ENCODE measurements at places on chromosomes 6 and 20.

DNA sequence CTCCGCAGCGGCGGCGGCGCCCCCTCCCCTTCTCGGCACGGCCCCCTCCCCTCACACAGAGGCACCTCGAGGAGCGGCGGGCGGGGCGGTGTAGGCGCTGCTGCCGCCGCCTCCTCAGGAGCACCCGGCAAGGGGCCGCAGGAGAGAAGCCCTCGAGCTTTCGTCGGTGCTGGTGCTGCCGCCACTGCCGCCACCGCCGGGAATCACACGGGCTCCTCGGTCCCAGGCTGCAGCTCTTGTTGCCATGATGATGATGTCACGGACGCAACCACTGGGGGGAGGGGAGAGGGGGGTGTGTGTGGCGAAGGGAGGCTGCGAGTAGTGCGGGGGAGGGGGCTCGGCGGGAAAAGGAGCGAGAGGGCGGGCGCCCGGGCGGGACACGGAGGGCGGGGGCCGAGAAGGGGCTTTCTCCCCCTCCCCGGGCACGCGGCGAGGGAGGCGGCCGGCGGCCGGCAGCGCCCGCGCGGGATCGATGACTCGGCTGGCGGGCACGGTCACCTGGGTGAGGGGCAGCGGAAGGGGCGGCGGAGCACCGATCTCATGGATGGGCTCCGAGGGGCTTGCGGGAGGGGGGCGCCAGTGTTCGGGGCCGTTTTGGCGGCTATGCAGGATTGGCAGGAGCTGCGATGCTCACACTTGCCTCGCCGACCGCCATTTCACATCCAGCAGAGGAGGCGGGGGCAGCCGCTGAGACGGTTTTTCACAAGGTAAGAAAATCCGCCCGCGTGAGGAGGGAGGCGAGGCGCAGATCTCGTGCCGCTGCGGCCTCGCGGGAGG is at the start of gene REV3L:
Gene REV3L (minus strand): TSS at position 260 of the 777 bp plus-strand sequence. CDS start 330 bp downstream, outside the sequence.
- peak; percentile 95 for DNase-seq

- no peak for DNase-seq
These were observed 8.2 kb downstream of the EDN3 start for GRCh38 chr20:59308493-59309201.

GRCh38 chr6:32796848-32797776 is 19.7 kb downstream of the HLA-DOB start:
- peak; percentile 52 for DNase-seq

DNA sequence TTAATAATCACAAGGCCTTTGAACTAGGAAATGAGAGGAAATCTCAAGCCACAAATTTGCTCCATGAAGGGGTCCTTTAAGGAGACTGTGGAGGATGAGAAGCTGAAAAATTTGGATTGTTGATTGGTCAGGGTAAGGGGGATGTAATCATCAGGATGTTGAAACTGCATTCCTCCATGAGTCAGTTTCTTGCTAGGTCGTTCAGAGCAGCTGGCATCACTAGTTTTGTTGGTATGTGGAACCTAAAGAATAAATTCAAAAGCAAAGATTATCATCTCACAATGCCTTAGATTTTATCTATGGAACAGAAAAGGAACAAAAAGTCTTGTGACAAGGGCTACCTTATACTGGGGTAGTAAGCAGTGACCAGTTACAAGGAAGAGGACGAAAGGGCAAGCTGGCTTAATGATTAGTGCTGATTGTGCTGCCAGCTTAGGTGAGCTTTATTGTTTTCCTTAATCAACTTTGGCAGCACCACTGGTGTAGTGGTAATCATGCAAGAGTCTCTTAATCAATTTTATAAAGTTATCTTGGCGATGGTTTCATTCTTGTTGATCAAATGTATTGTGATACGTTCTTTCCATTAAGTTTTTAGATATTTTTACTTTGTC is 36.6 kb downstream of the CRISP2 start:
- DNase-seq, result no peak

DNA sequence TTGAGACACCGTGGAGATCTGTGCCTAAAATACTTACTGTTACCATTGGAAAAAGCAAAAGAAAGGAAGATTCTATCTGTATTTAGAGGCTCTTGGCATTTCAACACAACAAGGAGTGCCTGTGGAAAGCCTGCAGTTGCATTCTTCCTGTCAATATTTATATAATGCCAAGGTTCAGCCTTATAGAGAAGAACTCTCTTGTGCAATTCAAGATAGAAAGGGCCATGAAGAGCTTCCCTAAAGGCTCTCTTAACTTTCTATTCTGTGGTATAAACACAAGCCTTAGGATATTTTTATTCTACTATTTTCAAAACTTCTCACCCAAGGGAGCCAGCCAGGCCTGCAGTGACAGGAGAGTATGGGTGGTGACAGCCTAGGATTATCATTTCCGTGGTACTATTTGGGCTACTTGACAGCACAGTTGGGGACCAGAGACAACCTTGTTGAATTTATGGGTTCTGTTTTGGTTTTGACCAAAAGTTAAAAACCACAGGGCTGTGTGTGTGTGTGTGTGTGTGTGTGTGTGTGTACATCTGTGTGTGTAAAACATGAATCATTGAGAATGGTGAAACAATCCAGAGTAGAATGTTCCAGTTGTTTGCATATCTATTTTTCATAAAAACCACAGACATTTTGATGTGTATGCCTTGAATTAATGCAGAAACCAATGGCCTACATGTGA is 700.9 kb upstream of the SLC35B3 start:
- no peak for DNase-seq

DNA sequence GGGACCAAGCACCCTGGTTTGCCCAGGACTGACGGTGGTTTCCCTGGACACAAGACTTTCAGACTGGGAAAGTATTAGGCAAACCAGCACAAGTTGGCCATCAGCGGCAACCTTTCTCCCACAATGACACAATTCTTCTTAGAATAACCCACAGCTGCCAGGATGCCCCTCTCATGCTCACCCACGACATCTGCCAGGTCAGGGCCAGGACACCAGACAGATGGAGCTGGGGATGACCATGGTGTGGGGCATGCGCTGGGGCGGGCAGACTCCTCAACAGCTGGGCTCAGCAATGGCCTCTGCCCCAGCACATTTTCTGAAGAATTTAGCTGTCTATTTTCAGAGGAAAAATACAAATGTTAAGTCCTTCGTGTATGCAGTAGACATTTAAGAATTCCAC is 226.4 kb downstream of the FNDC1 start:
- no peak for DNase-seq

GRCh38 chr20:49216991-49217578 is 2.1 kb upstream of the DDX27 start:
- DNase-seq, result peak; percentile 86

DNA sequence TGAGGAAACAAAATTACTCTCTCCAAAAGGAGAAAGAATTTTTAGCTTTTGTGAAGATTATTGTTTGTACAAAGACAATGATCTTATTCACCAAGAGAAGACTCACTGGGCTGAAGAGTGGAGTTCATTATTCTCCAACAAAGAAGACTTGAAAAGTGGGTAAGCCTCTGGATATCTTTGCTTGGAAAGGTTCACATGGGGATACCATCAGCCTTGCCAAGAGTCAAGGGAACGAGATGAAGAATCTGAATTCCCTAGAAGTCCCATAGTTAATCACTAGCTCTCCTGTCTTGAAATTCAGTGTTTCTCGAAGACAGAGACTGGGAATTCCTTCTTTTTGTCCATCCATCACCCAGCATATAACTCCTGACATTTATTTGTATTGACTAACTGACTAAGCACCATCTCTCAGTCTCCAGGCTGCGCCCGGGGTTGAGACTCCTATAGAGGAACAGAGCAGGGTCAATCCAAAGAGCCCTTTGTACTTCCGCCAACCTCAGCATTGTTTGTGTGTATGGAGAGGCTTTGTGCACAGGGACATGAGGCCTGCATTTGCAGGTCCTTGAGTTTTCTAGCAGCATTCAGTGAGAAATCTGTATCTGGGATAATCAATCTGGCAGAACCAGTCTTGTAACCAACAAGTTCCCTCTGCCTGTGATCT is 461.9 kb downstream of the KIF16B start:
- DNase-seq, result peak; percentile 55

- no peak for DNase-seq
These were observed 2.8 kb downstream of the RAET1E start for GRCh38 chr6:149895048-149895590.

- no peak for DNase-seq
These were observed 338.7 kb downstream of the PREX1 start for GRCh38 chr20:48489046-48489463.

DNA sequence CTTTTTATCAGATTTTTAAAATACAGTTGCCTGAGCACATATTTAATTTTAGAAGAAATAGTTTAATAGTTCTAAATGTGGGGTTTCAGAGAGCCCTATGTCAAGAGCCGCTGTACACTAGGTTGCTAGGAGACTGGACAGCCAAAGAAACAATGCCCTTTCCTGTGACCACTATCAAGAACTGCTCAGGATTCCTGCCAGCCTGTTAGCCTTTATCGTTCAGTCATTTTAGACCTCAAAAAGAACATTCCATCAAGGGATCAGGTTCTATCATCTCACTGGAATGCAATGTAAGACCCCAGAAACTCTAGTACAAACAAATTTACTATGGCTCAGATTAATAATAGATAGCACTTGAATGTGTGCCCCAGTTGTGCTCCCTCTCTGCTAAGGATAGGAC is 181.2 kb upstream of the CCN2 start:
- DNase-seq, result no peak

GRCh38 chr6:17032590-17032987 is 69.3 kb upstream of the STMND1 start:
- no peak for DNase-seq

- DNase-seq, result no peak
These were observed 728.4 kb upstream of the FLRT3 start for GRCh38 chr20:15065794-15066193.

DNA sequence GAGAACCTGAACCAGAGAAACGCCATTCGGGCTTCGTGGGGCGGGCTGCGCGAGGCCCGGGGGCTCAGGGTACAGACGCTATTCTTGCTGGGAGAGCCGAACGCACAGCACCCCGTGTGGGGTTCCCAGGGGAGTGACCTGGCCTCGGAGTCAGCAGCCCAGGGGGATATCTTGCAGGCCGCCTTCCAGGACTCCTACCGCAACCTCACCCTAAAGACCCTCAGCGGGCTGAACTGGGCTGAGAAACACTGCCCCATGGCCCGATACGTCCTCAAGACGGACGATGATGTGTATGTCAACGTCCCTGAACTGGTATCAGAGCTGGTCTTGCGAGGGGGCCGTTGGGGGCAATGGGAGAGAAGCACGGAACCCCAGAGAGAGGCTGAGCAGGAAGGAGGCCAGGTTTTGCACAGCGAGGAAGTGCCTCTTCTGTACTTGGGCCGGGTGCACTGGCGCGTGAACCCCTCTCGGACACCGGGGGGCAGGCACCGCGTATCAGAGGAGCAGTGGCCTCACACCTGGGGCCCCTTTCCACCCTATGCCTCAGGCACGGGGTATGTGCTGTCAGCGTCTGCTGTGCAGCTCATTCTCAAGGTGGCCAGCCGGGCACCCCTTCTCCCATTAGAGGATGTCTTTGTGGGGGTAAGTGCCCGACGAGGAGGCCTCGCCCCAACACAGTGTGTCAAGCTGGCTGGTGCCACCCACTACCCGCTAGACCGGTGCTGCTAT is 904 bp downstream of the B3GALT4 start:
- no peak for DNase-seq

DNA sequence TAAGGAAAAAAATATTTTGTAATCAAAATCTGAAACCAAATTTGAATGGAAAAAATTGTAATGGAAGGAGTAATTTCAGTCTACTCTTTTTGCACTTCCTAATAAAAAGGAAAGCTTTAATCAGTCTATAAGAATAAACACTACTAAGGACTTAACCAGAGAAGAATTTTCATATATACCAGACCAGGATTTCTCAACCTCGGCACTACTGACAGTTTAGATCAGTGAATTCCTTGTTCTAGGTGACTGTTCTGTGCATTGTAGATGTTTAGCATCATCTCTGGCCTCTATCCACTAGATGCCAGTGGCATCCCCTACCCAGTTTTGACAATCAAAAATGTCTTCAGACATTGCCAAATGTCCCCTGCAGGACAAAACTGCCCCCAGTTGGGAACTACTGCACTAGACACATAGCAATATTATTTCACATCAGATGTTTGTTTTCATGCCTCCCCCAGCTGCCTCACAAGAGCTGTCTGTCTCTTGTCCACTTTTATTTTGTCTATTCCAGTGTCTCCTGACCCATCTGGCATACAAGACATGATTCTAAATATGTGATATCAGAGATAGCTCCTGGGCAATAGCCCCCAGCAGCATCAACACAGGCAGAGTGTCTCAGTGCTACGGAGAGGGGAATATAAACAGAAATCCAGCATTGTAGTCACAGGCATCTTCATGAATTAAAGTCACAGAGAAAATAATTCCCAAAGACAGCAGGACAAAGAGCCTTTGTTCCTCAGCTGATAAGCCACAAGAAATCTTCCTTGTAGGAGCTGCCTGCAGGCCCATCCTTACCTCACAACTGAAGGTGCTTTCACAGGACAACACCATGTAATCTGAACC is 27.0 kb downstream of the DNAAF9 start:
- DNase-seq, result no peak

- DNase-seq, result no peak
These were observed 69.6 kb upstream of the TULP1 start for GRCh38 chr6:35582315-35582714.

DNA sequence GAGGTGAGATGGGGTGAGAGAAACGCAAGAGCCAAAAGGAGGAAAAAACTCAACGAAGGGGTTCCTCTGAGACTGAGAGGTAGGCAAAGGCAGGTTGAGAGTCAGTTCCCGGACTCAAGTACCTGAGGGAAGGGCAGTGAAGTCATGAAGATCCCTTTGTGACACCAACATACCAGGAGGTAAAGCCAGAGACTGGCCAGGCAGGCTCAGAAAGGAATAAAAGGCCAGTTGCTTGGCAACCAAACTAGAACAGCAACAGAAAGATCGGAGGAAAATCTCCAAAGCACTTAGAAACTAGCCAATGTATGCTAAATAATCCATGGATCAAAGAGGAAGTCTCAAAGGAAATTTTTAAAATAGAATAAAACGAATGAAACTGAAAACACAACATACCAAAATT is 209.8 kb upstream of the PROKR2 start:
- no peak for DNase-seq

DNA sequence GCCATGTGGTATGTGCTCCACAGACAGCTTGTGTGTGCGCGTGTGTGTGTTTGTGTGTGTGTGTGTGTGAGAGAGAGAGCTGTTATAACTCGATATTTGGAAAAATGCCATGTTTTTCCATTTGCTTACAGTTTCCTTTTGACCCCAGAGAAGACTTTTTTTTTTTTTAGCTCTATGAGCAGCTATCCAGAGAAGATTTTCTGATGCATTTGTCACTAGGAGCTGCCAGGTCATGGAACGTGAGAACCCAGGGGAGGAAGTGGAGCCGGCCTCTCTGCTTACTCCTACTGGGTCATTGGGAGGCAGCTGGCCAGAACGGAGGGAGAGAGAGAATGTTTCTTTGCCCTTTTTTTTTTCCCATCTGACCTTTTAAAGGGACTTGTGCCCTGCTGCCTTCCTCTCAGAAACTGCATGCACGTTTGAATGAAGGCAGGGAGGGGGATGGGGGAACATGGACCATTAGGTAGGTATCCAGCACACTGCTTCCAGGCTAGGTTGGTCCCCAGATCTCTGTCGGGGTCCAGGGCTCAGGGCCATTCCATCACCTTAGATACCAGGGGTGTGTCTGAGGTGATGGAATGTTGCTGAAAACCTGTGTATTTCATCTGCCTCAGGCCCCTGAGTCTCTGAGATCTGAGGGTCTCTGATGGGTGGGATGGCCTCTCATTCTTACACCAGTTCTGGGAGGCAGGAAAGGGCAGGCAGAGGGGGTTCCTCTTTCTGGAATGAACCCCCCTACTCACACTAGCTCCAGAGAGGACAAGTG is 11.2 kb upstream of the MRPS18A start:
- DNase-seq, result no peak

- DNase-seq, result peak; percentile 43
These were observed 1.1 kb upstream of the PANK2 start for GRCh38 chr20:3887876-3888620.
